Naive thymus-derived CD8-positive, alpha-beta T cell (primary cell): ENCODE measurements at places on chromosomes 12 and 14. TPM values are rescaled to one million over a fixed set of nuclear protein-coding genes. Genes with fewer than 3 reads are reported as not detected.

GRCh38 chr12:39867631-39868327 is 238.1 kb downstream of the SLC2A13 start:
- H3K27me3 ChIP-seq, result no peaks in the 10 kb centered on the region
- DNase-seq, result no peak
- peaks cover 8% of the 10 kb centered on the region for H3K36me3 ChIP-seq
- H3K4me1 ChIP-seq, result no peaks in the 10 kb centered on the region
- no peak overlapping the region for H3K27ac ChIP-seq

SDS gene
- not detected for total RNA-seq

DNA sequence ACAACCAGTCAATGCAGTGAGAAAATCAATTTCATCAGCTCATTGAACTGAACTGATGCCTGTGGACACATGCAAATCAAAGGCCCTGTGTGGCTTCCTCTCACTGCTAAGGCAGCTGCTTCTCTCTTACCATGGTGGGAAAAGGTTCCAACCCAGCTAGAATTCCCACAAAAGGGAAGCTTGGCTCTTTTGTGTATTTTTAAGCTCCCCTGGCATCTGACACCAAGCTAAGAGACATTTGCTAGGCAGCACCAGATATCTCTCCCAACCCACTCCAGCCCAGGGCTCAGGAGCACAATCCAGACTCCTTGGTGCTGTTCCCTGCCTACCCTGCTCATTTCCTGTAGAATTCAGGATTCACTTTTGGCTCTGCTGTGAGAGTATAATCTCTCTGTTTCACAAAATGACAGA is 129.6 kb downstream of the GXYLT1 start:
- no peaks in the 10 kb centered on the region for H3K36me3 ChIP-seq
- DNase-seq, result no peak
- H3K4me1 ChIP-seq, result no peaks in the 10 kb centered on the region
- no peak overlapping the region for H3K4me3 ChIP-seq

- H3K4me3 ChIP-seq, result no peak overlapping the region
- no peak for DNase-seq
- no peak overlapping the region for H3K27ac ChIP-seq
- no peaks in the 10 kb centered on the region for H3K4me1 ChIP-seq
- no peaks in the 10 kb centered on the region for H3K27me3 ChIP-seq
- H3K36me3 ChIP-seq, result no peaks in the 10 kb centered on the region
These were observed 435.0 kb upstream of the STXBP6 start for GRCh38 chr14:25484906-25485305.

GRCh38 chr14:62118461-62118860 is 356.2 kb downstream of the SNAPC1 start:
- peaks cover 100% of the 10 kb centered on the region for H3K27me3 ChIP-seq
- H3K4me3 ChIP-seq, result peak overlapping the region; percentile 2
- H3K27ac ChIP-seq, result no peak overlapping the region
- no peaks in the 10 kb centered on the region for H3K36me3 ChIP-seq

DNA sequence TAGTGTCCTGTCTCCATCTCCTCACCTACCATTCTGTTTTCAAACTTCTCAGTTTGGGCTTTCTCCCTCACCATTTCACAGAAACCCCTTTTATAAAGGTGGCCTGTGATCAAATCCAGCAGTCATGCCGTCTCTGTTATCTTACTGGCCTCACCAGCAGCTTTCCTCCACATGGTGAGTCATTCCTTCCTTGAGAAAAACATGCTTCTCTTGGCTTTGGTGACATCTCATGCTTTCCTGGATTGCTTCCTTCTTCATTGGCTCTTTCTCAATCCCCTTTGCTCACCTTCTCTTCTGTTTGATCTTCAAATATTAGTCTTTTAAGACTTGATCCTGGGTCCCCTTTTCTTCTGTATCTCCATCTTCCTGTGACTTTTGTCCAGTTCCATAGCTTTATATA is 164.9 kb downstream of the ANO4 start:
- H3K27me3 ChIP-seq, result peaks cover 3% of the 10 kb centered on the region
- no peak overlapping the region for H3K27ac ChIP-seq
- no peaks in the 10 kb centered on the region for H3K36me3 ChIP-seq
- H3K4me1 ChIP-seq, result no peaks in the 10 kb centered on the region
- H3K4me3 ChIP-seq, result no peak overlapping the region
- DNase-seq, result no peak

RNASE4 gene
- not detected for total RNA-seq
